Tracheal epithelial cell (primary cell): ENCODE measurements at places on chromosomes 6 and 20. TPM values are rescaled to one million over a fixed set of nuclear protein-coding genes. Genes with fewer than 3 reads are reported as not detected.

KCNK16 gene
- not detected in 2 replicates for total RNA-seq

SUMO4 gene
- under 0.01 and 0.24 TPM in 2 replicates for total RNA-seq

NOX3 gene
- not detected in 2 replicates for total RNA-seq

APMAP gene
- 105 and 155 TPM in 2 replicates for total RNA-seq

TRAM2 gene
- total RNA-seq = 3.6 and 5.1 TPM in 2 replicates

PPP1R14C gene
- total RNA-seq = 89.9 and 169 TPM in 2 replicates

NEURL2 gene
- 4.5 and 5.5 TPM in 2 replicates for total RNA-seq

ITPR3 gene
- total RNA-seq = 117 and 129 TPM in 2 replicates

TFEB gene
- 10.8 and 11.5 TPM in 2 replicates for total RNA-seq

OLIG3 gene
- total RNA-seq = not detected in 2 replicates

AVP gene
- total RNA-seq = not detected in 2 replicates

PHACTR1 gene
- 0.96 TPM in 1 of 2 replicates, not detected in the other for total RNA-seq

ERVFRD-1 gene
- not detected in 2 replicates for total RNA-seq

ZSCAN23 gene
- total RNA-seq = 1.1 and 1.9 TPM in 2 replicates

TNXB gene
- 0.43 and 0.48 TPM in 2 replicates for total RNA-seq

GRM4 gene
- total RNA-seq = not detected in 2 replicates

SLC26A8 gene
- not detected in 2 replicates for total RNA-seq

SOX18 gene
- 0.43 TPM in 1 of 2 replicates, not detected in the other for total RNA-seq

HSD17B8 gene
- 48.0 and 64.6 TPM in 2 replicates for total RNA-seq

WFDC2 gene
- total RNA-seq = 0.96 TPM in 1 of 2 replicates, not detected in the other

ZNF831 gene
- total RNA-seq = not detected in 2 replicates

PPP1R16B gene
- total RNA-seq = 0.24 and 0.43 TPM in 2 replicates

ECT2L gene
- under 0.01 and 0.21 TPM in 2 replicates for total RNA-seq

DDRGK1 gene
- total RNA-seq = 32.8 and 41.4 TPM in 2 replicates

APOBEC2 gene
- not detected in 2 replicates for total RNA-seq

DSP gene
- total RNA-seq = 710 and 886 TPM in 2 replicates

JAG1 gene
- total RNA-seq = 205 and 243 TPM in 2 replicates

C6orf58 gene
- total RNA-seq = not detected in 2 replicates

ENPP3 gene
- total RNA-seq = under 0.01 and 0.21 TPM in 2 replicates

HCRTR2 gene
- not detected in 2 replicates for total RNA-seq

COL9A3 gene
- not detected in 2 replicates for total RNA-seq

TRIM15 gene
- total RNA-seq = under 0.01 TPM in 1 of 2 replicates, not detected in the other

ZBP1 gene
- under 0.01 TPM in 1 of 2 replicates, not detected in the other for total RNA-seq

GPLD1 gene
- 0.21 TPM in 1 of 2 replicates, not detected in the other for total RNA-seq

NKAIN2 gene
- not detected in 2 replicates for total RNA-seq

RUNX2 gene
- 1.7 and 1.9 TPM in 2 replicates for total RNA-seq

RIN2 gene
- total RNA-seq = 66.3 and 67.4 TPM in 2 replicates

SULF2 gene
- total RNA-seq = 77.6 and 210 TPM in 2 replicates

GATA5 gene
- total RNA-seq = not detected in 2 replicates

MAP7 gene
- 28.7 and 29.4 TPM in 2 replicates for total RNA-seq

CUL7 gene
- total RNA-seq = 19.2 and 23.6 TPM in 2 replicates

TREML2 gene
- total RNA-seq = not detected in 2 replicates

FOXQ1 gene
- total RNA-seq = 2.2 and 8.1 TPM in 2 replicates

TPBG gene
- 122 and 221 TPM in 2 replicates for total RNA-seq

BMP2 gene
- 12.6 and 25.5 TPM in 2 replicates for total RNA-seq

KCNK5 gene
- total RNA-seq = 0.21 and 0.72 TPM in 2 replicates

PPIL6 gene
- total RNA-seq = 3.4 and 6.0 TPM in 2 replicates
